Endothelial cell of coronary artery (primary cell): ENCODE measurements at places on chromosomes 13 and 19. TPM values are rescaled to one million over a fixed set of nuclear protein-coding genes. Genes with fewer than 3 reads are reported as not detected.

Gene C13orf42
- 0.09 TPM in 1 of 2 replicates, not detected in the other for total RNA-seq

Gene CNN1
- total RNA-seq, result 2.0 and 6.9 TPM in 2 replicates

Gene C19orf38
- 0.28 TPM in 1 of 2 replicates, not detected in the other for total RNA-seq

Gene ZBTB32
- not detected in 2 replicates for total RNA-seq

Gene NLRP9
- total RNA-seq, result not detected in 2 replicates

Gene SLC7A10
- not detected in 2 replicates for total RNA-seq

Gene PODNL1
- total RNA-seq, result 0.09 TPM in 2 replicates

Gene PRSS57
- total RNA-seq, result not detected in 2 replicates

Gene FCAR
- not detected in 2 replicates for total RNA-seq

Gene RNF6
- 53.2 and 55.3 TPM in 2 replicates for total RNA-seq

Gene KRTDAP
- not detected in 2 replicates for total RNA-seq

Gene GRIK5
- 0.09 and 0.18 TPM in 2 replicates for total RNA-seq

Gene LGALS13
- not detected in 2 replicates for total RNA-seq

Gene C1QTNF9
- total RNA-seq, result not detected in 2 replicates

Gene TMEM255B
- total RNA-seq, result 23.0 and 26.9 TPM in 2 replicates

Gene NKPD1
- 0.09 and 0.19 TPM in 2 replicates for total RNA-seq

Gene RTBDN
- total RNA-seq, result not detected in 2 replicates

Gene EBPL
- total RNA-seq, result 40.9 and 89.0 TPM in 2 replicates

Gene BCAM
- 15.7 and 21.9 TPM in 2 replicates for total RNA-seq

Gene TNFAIP8L1
- 27.3 and 33.1 TPM in 2 replicates for total RNA-seq

Gene GNG7
- 0.18 and 0.28 TPM in 2 replicates for total RNA-seq

Gene MBD3L2
- not detected in 2 replicates for total RNA-seq

Gene ZNF763
- total RNA-seq, result 0.36 and 0.75 TPM in 2 replicates

Gene PGLYRP2
- under 0.01 TPM in 1 of 2 replicates, not detected in the other for total RNA-seq

Gene HSPB6
- total RNA-seq, result 0.09 and 2.8 TPM in 2 replicates

Gene IGFLR1
- 0.09 and 1.3 TPM in 2 replicates for total RNA-seq

Gene PRKCG
- 0.09 TPM in 1 of 2 replicates, not detected in the other for total RNA-seq

Gene HPN
- not detected in 2 replicates for total RNA-seq

Gene ELOF1
- 23.4 and 24.9 TPM in 2 replicates for total RNA-seq

Gene FOSB
- 0.27 and 0.66 TPM in 2 replicates for total RNA-seq

Gene TUBB4A
- total RNA-seq, result not detected in 2 replicates

Gene ZNF135
- total RNA-seq, result 0.18 and 1.6 TPM in 2 replicates

Gene ITM2B
- total RNA-seq, result 68.6 and 118 TPM in 2 replicates

Gene ZNF729
- not detected in 2 replicates for total RNA-seq

Gene RXFP2
- not detected in 2 replicates for total RNA-seq

Gene TARM1
- total RNA-seq, result not detected in 2 replicates

Gene PRR19
- total RNA-seq, result 0.09 and 0.27 TPM in 2 replicates

Gene CPT1C
- total RNA-seq, result 15.3 and 16.9 TPM in 2 replicates

Gene ZNF177
- total RNA-seq, result 0.72 and 1.2 TPM in 2 replicates

Gene TMPRSS9
- not detected in 2 replicates for total RNA-seq

Gene ODAD3
- total RNA-seq, result 0.09 and 0.28 TPM in 2 replicates

Gene STOML3
- total RNA-seq, result not detected in 2 replicates

Gene NTF4
- not detected in 2 replicates for total RNA-seq

Gene ZNF443
- 3.7 and 4.5 TPM in 2 replicates for total RNA-seq

Gene NLRP12
- 1.3 and 2.1 TPM in 2 replicates for total RNA-seq

Gene MYH14
- total RNA-seq, result under 0.01 and 0.09 TPM in 2 replicates

Gene DAND5
- 0.09 TPM in 1 of 2 replicates, not detected in the other for total RNA-seq
